NCI-H187 (cell line): ENCODE measurements at places on chromosomes 16 and 17.

DNA sequence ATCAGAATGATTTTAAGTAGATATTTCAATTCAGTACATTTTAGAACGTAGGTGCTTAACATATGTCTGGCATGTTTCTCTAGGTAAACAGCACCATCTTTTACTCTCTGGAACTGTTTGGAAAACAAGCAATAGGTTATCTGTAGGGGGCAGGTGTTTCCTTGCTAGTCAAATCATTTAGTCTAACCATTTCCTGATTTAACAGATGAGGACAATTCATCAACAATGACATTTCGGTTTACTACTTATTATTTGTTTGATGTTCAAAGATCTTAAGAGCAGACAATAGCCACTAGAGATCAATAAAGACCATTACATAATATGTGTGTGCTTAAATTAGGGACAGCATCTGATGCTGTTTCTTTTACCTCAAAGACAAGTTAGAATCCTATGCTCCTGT, 173.1 kb downstream of the CEP112 start:
- no peak for DNase-seq

GRCh38 chr16:57629516-57630406, 1.3 kb downstream of the ADGRG1 start:
- no peak for DNase-seq

DNA sequence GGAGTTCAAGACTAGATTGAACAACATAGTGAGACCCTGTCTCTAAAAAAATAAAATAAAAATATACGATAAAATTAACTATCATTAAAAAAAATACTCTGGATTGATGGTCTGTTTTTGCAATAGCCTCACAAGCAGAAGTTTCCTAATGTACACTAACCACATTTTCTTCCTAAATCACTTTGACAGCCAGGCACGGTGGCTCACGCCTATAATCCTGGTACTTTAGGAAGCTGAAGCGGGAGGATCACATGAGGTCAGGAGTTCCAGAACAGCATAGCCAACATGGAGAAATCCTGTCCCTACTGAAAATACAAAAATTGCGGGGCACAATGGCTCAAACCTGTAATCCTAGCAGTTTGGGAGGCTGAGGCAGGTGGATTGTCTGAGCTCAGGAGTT, 64.7 kb downstream of the HELZ start:
- DNase-seq = no peak

- DNase-seq = peak; percentile 87
These were observed 222.8 kb upstream of the TNRC6C start for GRCh38 chr17:77735566-77736198.
